ENCODE measurements at places on chromosomes 1 and 21.
A peak's percentile ranks its signal among the peaks of the same experiment; 100 is the strongest.

- no peak for DNase-seq
Observed at GRCh38 chr1:31795801-31796621, 19.8 kb downstream of the SPOCD1 start.

- no peak for DNase-seq
Observed at GRCh38 chr1:227547310-227548118, 15.8 kb upstream of the ZNF678 start.

GRCh38 chr1:168518201-168518689 is 25.6 kb downstream of the XCL2 start:
- DNase-seq, result no peak

- no peak for DNase-seq
Observed at GRCh38 chr1:156384007-156384406, 15.0 kb downstream of the RHBG start.

DNA sequence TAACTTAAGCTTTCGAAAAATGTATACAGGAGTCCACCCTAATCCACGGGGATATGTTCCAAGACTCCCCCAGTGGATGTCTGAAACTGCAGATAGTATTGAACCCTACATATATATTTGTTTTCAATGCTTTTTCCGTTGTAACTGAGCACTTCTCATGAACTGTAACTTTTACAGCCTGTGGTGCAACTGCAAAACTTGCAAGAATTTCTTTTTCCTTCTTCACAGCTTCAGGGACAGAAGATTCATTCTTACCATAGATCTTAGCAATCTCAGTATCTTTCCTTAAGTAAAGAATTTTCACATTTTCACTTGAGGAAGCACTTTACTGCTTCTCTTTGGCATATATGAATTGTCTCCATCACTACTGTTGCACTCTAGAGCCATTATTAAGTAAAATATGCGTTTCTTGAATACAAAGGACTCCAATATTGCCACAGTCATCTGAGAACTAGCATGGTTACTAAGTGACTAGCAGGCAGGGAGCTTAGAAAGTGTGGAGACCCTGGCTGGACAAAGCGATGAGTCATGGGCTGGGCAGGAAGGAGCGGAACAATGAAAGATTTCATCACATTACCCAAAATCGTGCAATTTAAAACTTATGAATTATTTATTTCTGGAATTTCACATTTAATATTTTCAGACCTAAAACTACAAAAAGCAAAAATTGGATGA is 14.1 kb downstream of the DPYD start:
- no peak for DNase-seq

DNA sequence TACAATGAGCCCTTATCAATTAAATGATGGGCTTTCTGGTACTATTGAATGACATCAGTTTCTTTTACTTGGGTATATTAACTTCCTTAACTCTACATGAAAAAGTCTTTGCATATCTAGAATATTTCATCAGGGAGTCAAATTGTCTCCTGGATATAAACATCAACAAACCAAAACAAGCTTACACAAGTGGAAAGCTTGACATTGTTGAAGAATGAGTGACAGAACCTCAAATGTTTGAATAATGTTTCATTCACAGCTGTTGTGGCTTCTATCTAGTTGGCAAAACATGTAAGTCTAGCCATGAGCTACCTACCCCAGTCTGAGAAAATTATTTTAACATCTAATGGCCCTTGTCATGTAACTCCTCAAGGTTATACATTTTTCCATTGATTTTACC is 604.8 kb upstream of the ADAMTS5 start:
- DNase-seq, result no peak

DNA sequence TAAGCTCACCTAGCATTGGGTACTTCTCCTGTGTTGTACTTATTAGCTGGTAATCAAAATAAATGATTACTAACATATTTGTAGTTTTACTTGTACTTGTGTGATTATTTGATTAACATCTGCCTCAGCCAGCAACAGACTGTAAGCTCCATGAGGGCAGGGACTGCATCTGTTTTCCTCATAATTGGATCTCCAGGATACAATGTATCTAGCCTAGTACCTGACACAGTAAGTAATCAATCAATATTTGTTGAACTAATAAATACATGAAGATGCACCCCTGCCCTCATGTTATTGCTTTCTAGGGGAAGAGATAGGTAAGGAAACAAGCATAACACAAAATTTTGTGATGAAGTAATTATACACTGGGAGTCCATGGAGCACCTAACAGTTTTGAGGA is 101.5 kb downstream of the TENT5C start:
- no peak for DNase-seq

DNA sequence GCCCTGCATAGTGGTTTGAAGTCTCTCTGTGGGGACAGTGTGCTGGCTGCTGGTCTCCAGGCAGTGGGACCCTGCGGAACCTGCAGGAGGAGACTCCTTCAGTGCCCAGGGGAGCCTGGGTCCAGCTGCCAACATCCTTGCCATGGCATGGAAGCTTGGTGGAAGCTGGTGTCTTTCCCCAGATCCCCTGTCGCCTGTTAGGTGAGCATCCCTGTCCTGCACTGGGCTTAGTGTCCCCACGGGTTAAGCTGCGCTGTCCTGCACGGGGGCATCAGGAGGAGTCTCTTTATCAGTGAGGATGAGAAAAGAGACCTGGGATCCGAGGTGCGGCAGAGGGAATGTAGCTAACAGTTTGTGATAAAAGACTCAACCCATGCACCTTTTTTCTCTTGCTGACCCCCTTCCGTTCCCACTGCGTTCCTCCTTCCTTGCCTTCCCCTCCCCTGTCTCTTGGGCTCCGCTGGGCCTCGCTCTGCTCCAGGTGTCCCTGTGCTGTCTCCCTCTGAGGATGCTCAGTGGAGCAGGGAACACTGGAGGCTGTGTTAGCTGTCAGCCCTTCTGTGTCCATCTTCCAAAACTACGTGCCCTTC is 59.3 kb downstream of the SLC37A1 start:
- DNase-seq, result no peak

- no peak for DNase-seq
Observed at GRCh38 chr21:31382060-31382459, 38.0 kb upstream of the TIAM1 start.

DNA sequence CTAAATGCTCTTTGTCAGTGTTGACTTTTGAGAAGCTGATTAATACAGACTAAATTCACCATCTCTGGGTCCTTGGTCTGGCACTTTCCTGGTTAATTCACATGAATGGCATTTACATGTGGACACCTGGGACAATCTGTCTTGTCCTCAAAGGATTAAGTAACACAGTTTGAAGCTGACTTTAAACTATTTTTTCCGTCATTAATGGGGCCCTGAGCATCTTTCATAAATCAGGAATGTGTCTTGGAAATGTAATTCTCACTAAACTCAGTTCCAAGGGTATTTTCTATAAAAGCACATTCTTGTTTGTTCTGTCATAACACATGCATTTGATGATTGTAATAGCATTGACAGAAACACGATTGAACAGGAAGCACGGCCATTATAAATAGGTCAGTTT is 26.7 kb upstream of the NBL1 start:
- no peak for DNase-seq

GRCh38 chr1:29868096-29868495 is 631.8 kb downstream of the PTPRU start:
- no peak for DNase-seq

DNA sequence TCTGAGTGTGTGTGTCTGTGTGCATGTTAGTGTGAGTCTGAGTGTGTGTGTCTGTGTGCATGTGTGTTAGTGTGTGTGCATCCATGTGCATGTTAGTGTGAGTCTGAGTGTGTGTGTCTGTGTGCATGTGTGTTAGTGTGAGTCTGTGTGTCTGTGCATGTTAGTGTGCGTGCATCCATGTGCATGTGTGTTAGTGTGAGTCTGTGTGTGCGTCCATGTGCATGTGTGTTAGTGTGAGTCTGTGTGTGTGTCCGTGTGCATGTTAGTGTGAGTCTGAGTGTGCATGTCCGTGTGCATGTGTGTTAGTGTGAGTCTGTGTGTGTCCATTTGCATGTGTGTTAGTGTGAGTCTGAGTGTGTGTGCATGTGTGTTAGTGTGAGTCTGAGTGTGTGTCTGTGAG is 76.6 kb upstream of the ACTRT2 start:
- DNase-seq, result no peak

DNA sequence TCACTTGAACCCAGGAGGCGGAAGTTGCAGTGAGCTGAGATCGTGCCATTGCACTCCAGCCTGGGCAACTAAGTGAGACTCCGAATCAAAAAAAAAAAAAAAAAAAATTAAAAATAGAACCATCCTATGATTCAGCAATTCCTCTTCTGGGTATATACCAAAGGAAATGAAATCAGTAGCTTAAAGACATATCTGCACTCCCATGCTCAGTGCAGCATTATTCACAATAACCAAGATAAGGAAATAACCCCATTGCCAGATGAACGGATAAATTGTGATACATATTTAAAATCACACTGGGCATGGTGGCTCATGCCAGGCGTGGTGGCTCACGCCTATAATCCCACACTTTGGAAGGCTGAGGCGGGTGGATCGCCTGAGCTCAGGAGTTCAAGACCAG is 23.8 kb downstream of the ALDH9A1 start:
- DNase-seq, result no peak

GRCh38 chr1:36095760-36096405 is 7.2 kb downstream of the ADPRS start:
- no peak for DNase-seq

DNA sequence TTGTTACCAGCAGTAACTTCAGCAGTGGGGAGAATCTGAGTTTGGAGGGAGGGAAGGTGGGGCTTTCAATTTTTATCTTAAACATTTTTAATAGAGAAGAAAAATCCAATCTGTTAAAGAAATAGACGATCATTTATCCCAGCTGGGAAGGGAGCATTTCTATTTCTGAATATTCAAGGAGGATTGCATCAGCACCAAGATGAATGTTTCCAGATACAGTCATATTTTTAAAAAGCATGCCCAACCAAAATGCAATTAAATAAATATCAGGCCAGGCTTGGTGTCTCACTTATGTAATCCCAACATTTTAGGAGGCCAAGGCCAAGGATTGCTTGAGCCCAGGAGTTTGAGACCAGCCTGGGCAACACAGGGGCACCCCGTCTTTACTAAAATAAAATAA is 1.7 kb upstream of the ATP1A4 start:
- no peak for DNase-seq

GRCh38 chr1:14681182-14681581 is 82.7 kb downstream of the KAZN start:
- DNase-seq, result no peak

- no peak for DNase-seq
Observed at GRCh38 chr1:87249803-87250202, 78.9 kb upstream of the LMO4 start.

- DNase-seq, result peak; percentile 16
Observed at GRCh38 chr21:46057111-46057709, 40.7 kb upstream of the COL6A2 start.

DNA sequence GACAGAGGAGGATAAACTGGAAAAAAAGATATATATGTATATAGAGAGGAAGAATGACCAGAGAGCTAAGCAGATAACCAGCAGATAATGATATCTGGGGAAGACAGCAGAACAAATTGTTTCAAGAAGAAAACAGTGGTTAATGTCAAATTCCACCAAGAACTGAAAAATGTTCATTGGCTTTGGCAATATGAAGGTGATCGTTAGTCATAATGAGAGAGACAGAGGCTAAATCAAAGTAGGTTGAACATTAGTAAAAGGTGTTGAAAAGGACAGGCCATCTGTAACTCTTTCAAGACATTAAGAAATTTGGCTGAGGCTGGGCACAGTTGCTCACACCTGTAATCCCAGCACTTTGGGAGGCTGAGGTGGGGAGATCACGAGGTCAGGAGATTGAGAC is 25.3 kb upstream of the CR2 start:
- no peak for DNase-seq

- DNase-seq, result no peak
Observed at GRCh38 chr1:178518894-178519293, 6.0 kb downstream of the TEX35 start.

DNA sequence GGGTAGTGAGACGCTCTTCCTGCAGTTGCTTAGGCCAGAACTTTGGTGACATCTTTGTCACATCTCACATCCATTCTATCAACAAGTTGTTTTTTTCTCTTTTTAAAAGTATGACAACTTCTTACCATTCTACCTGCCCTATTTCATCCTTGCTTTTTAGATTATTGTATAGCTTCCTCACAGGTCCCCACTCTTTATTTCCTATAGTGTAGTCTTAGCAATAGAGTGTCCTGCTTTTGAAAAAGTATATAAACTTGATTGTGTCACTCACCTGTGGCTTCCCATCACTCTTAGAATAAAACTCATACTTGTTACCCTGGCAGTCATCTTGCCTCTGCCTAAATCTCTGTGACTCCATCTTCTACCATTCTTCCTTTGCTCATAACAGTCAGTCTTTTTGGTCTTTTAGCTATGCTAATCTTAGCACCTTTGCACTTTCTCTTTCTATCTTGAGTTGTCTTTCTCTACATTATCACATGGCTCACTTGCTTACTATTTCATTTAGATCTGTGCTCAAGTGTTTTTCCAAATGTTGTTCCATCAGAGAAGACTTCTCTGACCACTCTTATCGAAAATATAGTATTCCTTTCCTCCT is 9.5 kb downstream of the CDC73 start:
- no peak for DNase-seq

- DNase-seq, result no peak
Observed at GRCh38 chr21:35942211-35943144, 117.8 kb downstream of the SETD4 start.

DNA sequence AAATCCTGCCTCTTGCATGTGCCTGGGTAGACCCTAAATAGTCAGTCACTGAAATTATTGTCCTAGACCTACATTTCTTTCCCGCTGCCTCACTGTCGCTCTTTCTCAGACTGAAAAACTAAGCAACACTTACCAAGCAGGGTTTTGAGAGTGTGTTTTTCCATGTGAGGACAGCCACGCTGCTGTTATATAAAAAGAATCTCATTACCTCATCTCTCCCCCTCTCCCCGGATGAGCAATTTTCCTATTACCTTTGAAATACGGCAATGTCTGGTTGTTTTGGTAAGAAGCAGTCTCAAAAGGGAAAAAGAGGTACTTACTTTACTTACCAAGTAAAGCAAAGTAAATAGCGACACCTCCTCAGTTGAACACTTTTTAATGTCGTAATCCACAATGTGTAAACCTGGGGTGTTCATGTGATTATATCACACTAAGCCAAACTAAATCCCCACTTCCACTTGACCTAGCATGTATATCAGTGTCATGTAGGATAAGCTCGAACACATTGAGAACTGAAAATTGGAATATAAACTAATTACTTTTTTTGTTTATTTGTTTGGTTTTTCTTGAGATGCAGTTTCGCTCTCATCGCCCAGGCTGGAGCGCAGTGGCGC is 12.2 kb upstream of the VN1R5 start:
- DNase-seq, result no peak

DNA sequence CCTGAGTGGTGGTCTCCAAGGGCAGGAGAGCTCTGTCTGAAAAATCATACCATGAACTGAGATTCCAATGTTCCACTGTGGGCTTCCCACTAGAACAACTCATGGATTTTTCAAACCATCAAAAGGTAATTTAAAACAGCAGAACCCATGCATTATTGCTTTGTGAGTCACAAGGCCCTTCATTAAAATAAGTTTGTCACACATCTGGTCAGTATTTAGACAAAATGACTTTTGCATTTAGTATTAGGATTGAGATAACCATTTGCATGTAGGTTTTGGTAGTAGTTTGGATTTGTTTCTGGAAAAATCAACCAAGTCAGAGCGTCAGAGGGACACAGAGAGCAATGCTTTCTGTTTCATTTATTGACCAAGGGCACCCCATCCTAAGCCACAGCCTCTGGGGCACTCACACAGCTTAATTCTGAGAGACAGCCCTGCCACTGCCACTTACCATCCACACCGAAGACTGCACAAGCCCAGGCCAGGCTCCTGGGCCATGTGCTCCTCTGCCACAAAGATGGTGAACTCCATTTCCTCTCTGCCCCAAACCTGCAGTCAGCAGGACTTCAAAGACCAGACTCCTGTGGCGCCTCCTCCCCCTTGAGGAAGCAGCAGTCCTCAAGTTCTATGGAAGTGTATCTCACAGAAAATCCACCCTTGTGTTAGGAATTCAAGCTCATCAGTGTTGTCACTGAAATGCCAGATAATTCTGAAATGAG is 132.6 kb upstream of the DUSP10 start:
- no peak for DNase-seq
